Foreskin fibroblast (primary cell): ENCODE measurements at places on chromosomes 7 and 10.

GRCh38 chr7:1156782-1157535, 3.0 kb downstream of the ZFAND2A start:
- DNase-seq: peak; percentile 50

- no peak for DNase-seq
These were observed 241.5 kb upstream of the PTER start for GRCh38 chr10:16195178-16195769.

DNA sequence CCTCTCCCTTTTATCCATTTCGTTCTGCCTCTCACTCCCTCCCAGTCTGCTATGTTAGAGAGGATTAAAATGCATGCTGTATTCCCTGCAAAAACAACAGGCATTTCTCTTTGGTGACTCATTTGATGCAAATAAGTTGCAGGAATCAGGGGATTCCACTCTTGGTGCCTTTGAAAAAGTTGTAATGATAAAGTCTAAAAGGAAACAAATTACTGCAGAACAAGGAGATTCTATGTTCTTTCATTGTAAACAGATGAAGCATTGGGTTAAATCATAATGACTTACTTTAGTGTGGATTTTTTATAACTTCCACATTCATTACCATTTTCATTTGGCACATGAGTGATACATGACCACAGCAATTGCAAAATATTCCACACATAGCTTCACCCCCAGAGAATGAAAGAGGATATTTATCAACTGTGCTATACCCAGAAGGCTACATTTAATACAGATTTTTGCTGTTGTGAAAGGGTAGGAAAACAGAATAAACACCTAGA, 33.4 kb upstream of the ABLIM1 start:
- DNase-seq: peak; percentile 66

- no peak for DNase-seq
These were observed 510.9 kb downstream of the ANKRD7 start for GRCh38 chr7:118735441-118735840.

DNA sequence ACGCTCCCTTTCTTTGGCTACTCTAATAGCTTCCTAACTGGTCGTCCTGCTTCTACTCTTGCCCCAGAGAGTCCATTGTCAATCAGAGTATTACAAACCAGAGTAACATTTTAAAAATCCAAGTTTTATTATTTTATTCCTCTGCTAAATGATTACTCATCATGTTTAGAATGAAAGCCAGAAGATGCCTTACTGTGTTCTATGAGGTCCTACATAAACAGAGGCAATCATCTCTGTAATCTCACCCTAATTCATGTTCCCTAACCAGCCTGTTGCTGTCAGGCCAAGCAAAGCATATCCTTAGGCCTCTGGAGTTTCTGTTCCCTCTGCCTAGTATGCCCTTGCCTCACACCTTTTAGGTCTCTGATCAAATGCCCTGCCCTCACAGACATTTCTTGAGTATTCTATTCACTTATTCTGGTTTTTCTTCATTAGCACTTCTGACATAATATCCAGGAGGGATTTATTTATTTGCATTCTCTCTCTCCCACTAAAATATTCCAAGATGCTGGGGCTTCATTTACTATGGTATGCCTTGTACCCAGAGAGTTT, 497.5 kb downstream of the PHTF2 start:
- DNase-seq: peak; percentile 14

DNA sequence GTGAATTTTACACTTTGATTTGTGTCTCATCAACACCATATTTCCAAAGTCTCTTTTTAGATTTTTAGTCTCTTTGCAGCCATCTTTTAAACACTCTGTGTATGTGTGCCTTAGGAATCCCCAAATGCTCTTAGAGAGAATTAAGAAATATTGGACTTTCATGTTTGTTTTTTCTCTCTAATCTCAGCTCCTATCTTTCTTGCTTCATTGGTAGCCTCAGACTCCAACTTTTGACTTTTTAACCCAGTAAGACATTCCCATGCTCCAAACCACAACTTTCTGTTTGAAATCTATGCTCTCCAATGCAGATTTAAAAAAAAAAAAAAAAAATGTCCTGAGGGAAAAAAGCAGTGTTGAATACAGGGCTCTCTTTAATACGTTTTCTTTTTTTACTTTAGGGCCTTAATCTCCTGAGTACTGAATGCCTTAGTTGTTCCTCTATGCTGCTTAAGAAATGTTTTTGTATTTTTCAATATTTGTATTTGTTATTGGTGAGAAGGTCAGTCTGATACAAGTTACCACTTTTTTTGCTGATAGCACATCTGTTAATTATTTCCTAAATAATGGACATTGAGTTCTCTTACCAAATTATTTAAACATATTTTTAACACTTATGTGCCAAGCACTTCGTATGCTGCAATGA, 489.9 kb downstream of the NXPH1 start:
- DNase-seq: no peak

- DNase-seq: no peak
These were observed 10.8 kb downstream of the HNRNPA2B1 start for GRCh38 chr7:26189697-26190096.

DNA sequence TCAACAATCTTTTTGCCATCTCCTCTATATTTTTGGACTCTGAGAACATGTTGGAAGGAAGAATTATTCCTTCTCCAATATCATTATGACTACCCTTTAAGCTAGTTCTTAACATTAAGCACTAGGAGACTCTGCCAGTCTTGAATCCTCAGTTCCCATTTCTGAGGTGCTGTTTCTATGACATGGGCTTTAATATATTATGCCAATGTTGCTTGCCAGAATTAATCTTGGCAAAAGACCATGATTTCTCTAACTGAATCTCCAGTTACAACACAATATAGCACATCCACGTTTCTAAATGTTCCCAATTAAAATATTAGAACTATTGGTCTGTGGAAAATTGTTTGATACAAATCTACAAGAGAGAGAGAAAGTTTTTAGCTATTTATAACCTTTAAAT, 250.0 kb downstream of the HGF start:
- peak; percentile 27 for DNase-seq

GRCh38 chr10:79189853-79190435, 121.2 kb downstream of the ZMIZ1 start:
- no peak for DNase-seq
